OCI-LY7 (cell line): ENCODE measurements at places on chromosomes 7 and 10. TPM values are rescaled to one million over a fixed set of nuclear protein-coding genes. Genes with fewer than 3 reads are reported as not detected.

The HYAL4 gene
- total RNA-seq, result not detected in 2 replicates

The SNCG gene
- not detected in 2 replicates for total RNA-seq

The PTPRZ1 gene
- not detected in 2 replicates for total RNA-seq

The BMPER gene
- not detected in 2 replicates for total RNA-seq

The OR2A1 gene
- total RNA-seq, result not detected in 2 replicates

The KNDC1 gene
- not detected in 2 replicates for total RNA-seq

The FOXI2 gene
- not detected in 2 replicates for total RNA-seq

The ZNF485 gene
- total RNA-seq, result 6.4 and 7.9 TPM in 2 replicates

The RADIL gene
- 0.24 and 0.34 TPM in 2 replicates for total RNA-seq

The ZNF746 gene
- 18.9 and 22.0 TPM in 2 replicates for total RNA-seq

The ADAMTS14 gene
- 0.11 TPM in 1 of 2 replicates, not detected in the other for total RNA-seq

The CNTNAP2 gene
- 0.41 TPM in 1 of 2 replicates, not detected in the other for total RNA-seq

The SPDYE11 gene
- not detected in 2 replicates for total RNA-seq

The DNAJB12 gene
- 26.5 and 28.3 TPM in 2 replicates for total RNA-seq

The PRLHR gene
- total RNA-seq, result not detected in 2 replicates

The SPDYE8 gene
- not detected in 2 replicates for total RNA-seq

The EBLN1 gene
- not detected in 2 replicates for total RNA-seq

The LIPJ gene
- total RNA-seq, result not detected in 2 replicates

The ABCC2 gene
- 0.59 and 1.2 TPM in 2 replicates for total RNA-seq

The IGFBP3 gene
- not detected in 2 replicates for total RNA-seq

The SLC26A4 gene
- 0.27 TPM in 1 of 2 replicates, not detected in the other for total RNA-seq

The SPDYE9 gene
- total RNA-seq, result not detected in 2 replicates

The MXI1 gene
- total RNA-seq, result 18.1 and 22.3 TPM in 2 replicates

The TAS2R3 gene
- 1.5 and 2.4 TPM in 2 replicates for total RNA-seq

The CALU gene
- total RNA-seq, result 52.8 and 57.7 TPM in 2 replicates

The HOXA5 gene
- 7.4 and 7.9 TPM in 2 replicates for total RNA-seq

The ASB10 gene
- total RNA-seq, result not detected in 2 replicates

The HDAC9 gene
- total RNA-seq, result 58.8 and 68.2 TPM in 2 replicates

The TCAF2 gene
- total RNA-seq, result 0.27 and 0.42 TPM in 2 replicates

The ZNF727 gene
- not detected in 2 replicates for total RNA-seq

The TYW1B gene
- 6.2 and 7.2 TPM in 2 replicates for total RNA-seq

The CNPY1 gene
- not detected in 2 replicates for total RNA-seq

The AKR1B15 gene
- total RNA-seq, result not detected in 2 replicates

The MMRN2 gene
- total RNA-seq, result not detected in 2 replicates

The NEURL1 gene
- not detected in 2 replicates for total RNA-seq

The HTRA1 gene
- total RNA-seq, result not detected in 2 replicates

The NPS gene
- total RNA-seq, result not detected in 2 replicates
